Right renal pelvis (tissue), 4 donors: ENCODE measurements at places on chromosomes 11 and 22. TPM values are rescaled to one million over a fixed set of nuclear protein-coding genes. Genes with fewer than 3 reads are reported as not detected.

DNA sequence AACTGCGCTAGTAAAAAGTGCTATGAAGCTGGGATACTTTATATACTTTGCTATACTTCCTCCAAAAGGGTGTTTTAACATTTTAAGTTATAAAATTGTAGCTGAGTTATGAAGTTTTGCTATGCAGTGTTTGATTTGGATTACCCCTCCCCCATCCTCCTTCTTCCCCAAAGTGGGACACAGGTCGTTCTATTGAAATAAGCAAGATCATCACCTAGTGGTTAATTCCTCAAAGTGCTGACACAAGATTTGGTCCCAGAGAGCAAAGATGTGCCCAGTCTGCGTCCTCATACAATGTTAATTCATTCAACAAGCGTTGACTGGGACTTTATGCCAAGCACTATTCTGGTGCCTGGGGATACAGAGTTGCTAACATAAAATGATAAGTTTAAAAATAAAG lies 78.5 kb downstream of the SPON1 start:
- no peak for DNase-seq

DNA sequence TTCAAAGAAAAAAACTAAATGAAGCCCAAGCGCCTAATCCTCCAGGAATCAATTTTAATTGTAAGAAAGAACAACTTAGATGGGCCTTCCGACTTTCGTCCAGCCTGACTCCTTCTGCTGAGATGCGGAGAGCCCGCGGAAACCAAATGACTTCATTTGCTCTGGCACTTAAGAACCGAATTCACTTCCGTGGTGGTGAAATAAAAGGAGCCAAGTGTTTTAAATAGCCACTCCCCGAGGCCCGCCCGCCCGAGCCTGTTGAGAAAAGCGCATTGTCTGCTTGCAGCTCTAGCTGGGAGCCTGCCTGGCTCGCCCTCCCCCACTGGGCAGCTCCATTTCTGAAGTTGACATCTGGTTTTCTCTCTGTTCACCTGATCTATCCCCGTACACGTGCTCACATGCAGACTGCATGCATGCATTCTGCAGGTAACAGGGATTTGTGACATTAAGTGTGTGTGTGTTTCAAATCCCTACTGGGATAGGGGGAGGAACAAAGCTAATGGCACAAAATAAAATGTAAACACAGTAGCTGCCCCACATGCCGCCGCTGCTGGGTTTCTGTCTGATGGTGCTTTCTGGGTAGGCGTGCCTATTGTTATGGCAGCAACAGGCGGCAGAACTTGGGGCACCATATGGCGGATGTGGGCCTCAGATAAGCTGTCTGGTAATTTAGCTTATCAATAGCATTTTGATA lies 6.2 kb downstream of the TEAD1 start:
- DNase-seq, result no peak

DNA sequence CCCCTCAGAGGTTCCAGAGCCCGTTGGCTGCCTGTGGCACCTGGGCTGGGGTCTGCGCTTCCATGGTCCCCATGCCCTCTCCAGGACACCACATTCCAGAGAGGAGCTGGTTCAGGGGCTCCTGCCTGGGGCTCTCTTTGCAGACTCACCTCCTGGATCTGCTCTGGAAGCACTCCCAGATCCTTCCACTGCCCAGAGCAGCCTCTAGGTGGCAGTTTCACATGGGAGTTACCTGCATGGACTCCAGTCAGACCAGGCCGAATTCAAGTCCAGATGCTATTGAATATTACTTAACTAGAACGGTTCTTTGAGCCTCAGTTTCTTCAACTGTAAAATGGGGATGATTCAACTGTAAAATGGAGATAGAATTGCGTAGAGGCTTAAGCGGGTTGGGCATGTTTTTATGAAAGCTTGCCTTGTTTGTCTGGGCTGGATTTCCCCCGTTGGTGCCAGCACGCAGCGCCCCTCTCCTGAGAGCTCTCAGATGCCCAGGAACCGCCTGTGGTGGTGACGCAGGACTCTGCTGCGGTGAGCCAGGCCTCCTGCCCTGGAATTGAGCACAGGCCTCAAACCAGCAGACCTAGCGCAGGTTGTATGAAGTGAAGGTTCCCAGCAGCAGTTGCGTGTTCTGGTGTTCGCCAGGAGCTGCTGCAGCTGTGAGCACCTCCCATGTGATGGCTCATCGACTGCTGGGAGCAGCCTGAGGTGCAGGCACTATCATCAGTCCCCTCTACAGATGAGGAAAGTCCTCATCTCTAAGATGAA lies 44.2 kb downstream of the LMO1 start:
- DNase-seq, result no peak

DNA sequence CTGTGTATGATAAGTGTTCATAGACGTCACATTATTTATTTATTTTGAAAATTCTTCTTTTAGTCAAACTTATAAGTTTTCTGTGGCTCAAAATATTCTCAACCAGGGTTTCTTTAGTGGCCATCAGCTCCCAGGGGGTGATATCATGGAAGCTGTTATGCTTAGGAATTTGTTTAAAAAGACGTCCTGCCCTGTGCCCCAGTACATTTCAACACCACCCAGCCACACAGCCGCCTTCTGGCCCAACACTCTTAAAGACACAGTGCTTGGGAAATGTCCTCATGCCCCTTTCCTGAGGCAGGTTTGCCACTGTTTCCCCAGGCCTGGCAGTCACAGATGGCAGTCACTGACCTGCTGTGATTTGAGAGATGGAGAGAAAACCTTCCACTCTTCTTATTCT lies 19.9 kb downstream of the TSKU start:
- no peak for DNase-seq

The TMEM121B gene
- 1.0 TPM for polyA plus RNA-seq

- DNase-seq, result no peak
These were observed 75.5 kb downstream of the ENTHD1 start for GRCh38 chr22:39818094-39818493.

The POTEH gene
- polyA plus RNA-seq, result not detected

The TRIM49 gene
- not detected for polyA plus RNA-seq

The MYOD1 gene
- not detected for polyA plus RNA-seq

GRCh38 chr11:123268156-123268555 lies 73.1 kb upstream of the CLMP start:
- DNase-seq, result no peak

GRCh38 chr22:49015459-49015858 lies 812.2 kb downstream of the BRD1 start:
- no peak for DNase-seq

- no peak for DNase-seq
These were observed 370.1 kb downstream of the OPCML start for GRCh38 chr11:133162227-133162626.

The OR52A1 gene
- 0.03 TPM for polyA plus RNA-seq

The LMNTD2 gene
- polyA plus RNA-seq, result 4.2 TPM

The RGL4 gene
- 2.2 TPM for polyA plus RNA-seq

The ZNF214 gene
- polyA plus RNA-seq, result 10.9 TPM

DNA sequence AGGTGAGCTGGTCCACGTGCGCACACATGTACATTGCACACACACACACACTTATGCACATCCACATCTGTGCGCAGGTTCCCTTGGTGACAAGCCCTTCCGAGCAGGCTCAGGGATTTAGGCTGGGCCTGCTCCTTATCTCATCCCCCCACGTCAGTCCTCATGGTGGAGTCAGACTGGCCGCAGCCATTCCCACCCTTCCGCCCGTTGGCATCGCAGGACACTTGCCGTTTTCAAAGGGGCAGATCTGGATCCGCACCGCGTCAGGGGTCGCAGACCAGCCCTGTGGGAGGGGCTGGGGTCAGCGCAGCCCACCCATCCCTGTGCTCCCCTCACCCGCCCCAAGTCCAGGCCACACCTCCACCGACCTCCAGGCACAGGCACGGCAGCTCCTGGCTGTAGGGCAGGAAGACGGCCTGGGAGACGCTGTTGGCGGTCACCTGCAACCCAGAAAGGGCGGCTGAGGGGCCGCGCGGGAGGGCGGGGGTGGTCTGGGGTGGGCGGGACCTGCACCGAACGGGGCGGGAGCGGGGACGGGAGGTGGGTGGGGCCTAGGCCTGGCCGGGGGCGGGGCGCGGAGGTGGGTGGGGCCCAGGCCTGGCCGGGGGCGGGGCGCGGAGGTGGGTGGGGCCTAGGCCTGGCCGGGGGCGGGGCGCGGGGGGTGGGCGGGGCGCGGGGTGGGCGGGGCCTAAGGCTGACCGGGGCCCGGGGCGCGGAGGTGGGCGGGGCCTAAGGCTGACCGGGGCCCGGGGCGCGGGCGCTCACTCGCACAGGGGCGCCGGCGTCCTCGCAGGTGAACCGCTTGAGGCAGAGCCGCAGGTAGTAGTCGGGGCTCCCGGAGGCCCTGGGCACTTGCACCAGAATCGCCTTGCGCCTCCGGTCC lies 13.3 kb downstream of the IL17REL start:
- DNase-seq, result no peak

DNA sequence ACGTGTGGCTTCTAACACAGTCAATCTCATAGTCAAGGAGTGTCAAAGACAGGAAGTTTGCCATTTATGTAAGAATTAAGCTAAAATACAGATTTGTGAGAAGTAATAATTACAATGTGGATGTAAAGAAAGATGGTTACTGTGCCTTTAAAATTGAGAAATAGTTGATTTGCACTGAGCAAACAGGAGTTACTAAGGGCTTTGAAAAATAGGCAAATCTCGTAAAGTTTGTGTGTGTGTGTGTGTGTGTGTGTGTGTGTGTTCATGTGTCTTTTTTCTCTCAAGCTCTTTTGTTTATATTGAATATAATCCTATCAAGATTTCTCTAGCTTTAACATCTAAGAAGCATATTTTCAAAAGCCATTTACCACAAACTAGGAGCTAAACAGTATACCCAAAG lies 2284.5 kb downstream of the LRRC4C start:
- no peak for DNase-seq

DNA sequence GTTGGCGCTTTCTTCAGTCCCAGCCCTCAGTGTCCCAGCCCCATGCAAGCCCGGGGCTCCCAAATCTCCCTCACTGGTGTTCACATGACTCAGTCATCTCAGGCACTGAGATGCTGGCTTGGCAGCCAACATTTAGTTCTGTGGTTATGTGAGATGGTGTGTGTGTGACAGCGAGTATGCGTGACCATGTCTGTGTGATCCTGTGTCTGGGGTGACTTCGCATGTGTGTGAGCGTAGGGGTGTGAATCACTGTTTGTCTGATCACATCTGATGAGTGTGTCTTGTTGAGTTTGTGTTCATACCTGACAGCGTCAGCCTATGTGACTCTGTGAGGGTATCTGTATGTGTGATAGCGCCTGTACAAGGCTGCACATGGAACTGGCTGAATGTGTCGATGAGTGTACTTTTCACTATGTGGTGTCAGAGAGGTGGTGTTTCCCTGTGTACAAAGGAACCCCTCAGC lies 16.2 kb downstream of the CREB3L1 start:
- no peak for DNase-seq

DNA sequence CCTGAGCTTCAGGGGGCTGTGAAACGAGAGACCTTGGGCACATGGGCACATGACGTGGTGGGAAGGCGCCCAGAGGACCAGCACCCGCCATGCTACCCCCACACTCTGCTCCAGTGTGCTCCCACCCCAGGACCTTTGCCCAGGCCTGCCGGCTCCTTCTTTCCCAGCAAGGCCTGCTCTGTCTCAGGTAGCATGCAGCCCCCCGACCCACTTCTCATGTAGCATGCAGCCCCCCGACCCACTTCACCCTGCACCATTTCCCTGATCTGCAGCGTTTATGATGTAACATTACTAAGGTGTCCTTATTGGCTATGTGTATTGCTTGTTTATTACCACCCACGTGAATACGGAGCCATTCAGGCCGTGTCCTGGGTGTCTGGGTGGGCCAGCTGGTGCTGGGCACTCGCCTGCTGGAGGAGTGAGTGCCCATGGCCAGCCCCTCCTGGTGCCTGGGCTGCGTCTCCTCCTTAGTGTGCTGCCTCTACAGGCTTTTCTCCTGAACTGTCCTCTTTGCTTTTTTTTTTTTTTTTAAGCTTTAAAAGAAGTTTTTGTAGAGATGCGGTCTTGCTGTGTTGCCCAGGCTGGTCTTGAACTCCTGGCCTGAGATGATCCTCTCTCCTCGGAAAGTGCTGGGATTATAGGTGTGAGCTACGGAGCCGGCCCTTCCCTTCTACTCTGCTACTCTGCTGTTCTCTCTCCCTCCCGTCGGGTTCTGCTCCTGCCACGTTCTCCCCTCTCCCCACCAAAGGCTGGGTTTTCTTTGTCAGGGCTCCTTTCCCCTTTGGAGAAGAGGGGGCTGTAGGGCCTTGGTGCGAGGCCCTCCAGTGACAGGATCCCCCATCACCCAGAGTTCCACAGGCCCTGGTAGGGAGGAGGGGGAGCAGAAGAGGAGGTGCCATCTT lies 29.4 kb downstream of the LRP5 start:
- no peak for DNase-seq

DNA sequence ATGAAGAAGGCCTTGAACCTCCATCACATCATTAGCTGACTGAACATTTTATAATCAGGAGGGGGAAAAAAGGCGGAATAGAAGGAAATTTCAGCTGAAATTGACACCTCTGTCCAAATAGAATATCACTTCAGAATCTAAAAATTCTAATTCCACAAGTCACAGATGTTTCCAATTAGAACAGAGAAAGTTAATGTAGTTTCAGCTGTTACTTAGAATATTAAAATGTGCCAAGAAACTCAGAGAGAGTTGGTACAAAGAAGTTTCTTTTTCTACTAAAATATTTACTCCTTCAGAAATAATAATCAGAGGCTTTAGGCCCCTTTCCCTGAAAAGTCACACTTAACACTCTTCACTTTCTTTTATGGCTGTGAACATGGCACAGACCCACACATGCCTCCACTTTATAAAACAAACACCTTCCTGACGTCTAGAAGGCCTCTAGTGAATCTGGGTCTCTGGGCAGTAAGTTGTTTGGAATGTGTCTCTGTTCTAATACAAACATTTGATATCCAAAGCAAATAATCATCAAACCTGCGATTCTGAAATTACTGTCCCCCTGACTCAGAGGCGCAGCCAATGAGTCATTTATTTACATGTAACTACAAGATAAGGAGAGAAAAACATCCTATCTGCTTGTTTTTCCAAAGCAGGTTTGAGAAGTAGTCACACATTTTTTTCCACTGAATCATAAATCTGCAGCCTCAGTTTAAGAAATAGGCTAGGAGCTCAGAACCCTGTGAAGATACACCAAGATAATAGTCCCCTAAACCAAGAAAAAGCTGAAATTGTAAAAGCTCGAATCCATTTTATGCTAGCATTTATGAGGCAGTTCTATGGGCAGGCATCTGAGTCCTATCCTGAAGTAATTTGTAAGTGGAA lies 148.4 kb downstream of the ME3 start:
- no peak for DNase-seq

The LYVE1 gene
- polyA plus RNA-seq, result 69.2 TPM

GRCh38 chr11:70498171-70498571 lies 99.8 kb downstream of the CTTN start:
- DNase-seq, result no peak

The CCDC157 gene
- polyA plus RNA-seq, result 5.5 TPM

GRCh38 chr11:33772300-33772699 lies 2.0 kb downstream of the FBXO3 start:
- DNase-seq, result no peak

The SOX10 gene
- polyA plus RNA-seq, result 1.6 TPM
